ENCODE measurements at places on chromosomes 3 and 15.
A peak's percentile ranks its signal among the peaks of the same experiment; 100 is the strongest.

DNA sequence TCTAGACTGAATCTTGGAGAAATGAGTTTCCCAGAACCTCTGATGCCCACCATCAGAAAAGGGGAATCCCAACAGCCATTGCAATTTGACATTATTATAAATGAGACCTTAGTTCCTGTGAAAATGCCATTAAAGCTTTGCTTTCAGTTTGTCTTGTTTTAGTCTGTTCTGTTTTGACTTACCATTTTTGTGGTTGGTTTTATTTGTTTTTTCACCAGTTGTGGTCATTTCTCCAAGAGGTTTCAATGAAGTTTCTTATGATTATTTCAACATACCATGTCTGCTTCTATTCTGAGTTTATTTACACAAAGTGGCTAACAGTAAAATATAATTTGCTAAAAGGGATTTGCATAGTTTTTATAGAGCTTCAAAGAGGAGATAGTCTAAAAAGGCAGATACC lies 175.0 kb upstream of the MCTP2 start:
- DNase-seq = no peak

DNA sequence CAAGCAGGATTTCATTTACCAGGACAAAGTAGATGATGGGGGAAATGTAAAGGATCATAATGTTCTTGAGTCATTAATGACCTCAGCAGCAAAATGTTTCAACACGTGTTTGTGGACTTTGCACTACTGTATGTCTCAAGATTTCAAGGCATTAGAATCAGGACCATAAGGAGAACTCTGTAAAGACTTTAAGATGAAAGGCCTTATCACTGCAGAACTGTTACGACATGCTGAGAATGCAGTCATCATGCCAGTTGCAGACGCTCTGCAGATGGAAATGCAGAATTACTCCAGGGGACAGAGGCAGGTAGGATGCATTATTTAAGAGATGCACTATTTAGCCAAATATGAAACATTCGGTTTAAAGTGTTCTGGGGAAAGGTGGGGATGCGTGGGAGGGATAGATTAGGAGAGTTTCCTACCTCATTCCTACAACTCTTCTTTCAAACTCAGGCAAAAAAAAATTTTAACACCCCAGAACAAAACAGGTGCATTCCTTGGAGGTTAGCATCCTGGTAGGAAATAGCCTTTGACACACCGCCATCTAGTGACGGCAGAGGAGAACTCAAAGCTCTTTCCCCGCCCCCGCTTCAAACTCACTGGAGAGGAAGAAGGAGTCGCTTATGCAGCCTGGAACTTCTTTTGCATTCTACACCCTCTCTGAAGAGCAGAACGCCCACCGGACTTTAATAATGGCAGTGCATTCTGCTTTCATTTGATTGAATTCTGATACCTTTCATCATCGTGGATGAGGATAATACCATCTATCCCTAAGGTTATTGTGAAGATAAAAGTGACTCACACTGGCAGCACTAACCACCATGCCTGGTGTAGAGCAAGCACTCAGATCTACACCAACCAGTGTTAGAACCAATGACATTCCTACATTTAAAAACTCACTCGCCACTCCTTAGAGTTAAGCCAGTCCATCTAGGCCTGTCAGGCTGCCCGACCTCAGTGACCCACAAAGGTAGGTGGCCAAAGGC lies 43.1 kb upstream of the TOPAZ1 start:
- DNase-seq = peak; percentile 13

DNA sequence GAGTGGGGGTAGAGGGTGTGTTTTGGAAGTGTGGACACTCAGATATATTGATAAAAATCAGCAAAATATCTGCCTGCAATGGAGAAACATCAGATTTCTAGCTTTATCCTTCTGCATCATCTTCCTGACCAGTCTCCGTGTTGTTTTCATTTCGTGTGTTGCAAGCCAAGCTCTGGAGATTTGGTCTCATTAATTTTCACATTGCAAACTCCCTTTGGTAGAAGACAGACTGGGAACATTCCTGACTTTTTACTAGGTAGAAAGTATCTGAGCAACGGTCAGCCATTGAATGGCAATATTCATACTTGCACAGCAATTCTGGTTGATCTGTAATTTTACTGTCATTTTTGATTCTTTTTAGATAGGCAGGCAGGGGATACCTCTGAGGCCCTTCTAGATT lies 30.4 kb downstream of the FSTL1 start:
- DNase-seq = no peak

DNA sequence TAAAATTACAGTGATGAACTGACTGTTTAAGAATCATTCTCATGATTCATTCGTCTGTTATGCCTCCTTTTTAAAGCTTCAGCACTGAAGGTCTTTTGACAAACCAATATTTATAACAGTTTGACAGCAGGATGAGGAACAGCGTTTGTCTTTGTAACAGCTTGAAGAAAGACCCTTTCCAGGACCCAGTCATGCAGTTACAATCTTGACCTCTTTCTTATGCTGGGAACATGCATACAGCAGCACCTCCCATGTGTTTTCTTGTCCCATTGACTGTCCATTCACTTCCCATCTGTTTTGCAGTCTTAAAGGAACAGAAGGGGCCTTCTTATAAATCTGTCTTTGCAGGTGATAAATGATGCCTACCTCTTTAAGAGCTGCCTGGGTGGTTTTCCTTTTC lies 87.2 kb downstream of the OPA1 start:
- no peak for DNase-seq

DNA sequence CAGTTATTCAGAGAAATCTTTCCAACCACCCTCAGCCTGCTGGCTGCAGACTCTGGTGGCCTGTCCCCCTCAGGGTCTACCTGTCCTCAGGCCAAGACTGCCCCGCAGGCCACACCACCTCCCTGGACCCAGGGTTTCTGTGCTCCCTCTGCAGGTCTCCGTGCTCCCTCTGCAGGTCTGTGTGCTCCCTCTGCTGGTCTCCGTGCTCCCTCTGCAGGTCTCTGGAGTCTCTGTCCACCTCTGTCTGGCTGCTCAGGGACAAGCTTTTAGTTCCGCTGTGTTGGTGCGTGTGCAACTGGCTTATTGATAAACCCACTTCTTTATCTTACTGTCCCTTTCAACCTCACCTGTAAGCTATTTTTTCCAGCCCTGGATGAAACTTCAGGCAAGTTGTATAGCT lies 30.1 kb downstream of the BDH1 start:
- no peak for DNase-seq

DNA sequence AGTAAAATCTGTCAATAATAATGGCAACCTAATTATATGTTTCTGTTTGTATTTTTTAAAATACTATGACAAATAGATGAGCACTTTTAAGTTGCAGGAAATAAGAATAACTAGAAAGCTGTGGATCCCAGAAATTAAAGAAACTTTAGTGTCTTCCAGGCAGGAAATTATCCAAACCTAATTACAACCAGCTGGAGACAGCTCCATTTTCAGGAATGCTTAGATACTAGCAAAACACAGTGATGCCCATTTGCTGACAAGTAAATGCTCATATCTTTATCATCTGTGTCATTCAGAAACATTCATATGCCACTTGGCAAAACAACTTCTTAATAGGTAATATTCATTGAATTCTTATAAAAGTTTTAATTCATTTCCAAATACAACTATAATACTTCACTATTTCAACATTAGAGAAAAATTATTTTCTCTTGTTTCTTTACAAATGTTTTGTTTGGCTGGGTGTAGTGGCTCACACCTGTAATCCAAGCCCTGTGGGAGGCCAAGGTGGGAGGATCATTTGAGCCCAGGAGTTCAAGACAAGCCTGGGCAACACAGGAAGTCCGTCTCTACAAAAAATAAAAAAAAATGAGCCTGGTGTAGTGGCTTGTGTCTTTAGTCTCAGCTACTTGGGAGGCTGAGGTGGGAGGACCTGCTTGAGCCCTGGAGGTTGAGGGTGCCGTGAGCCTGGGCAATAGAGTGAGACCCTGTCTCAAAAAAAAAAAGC lies 169.1 kb upstream of the TSPAN3 start:
- no peak for DNase-seq

- DNase-seq = no peak
Observed at GRCh38 chr15:44064706-44065105, 130.4 kb downstream of the FRMD5 start.

GRCh38 chr3:196128172-196128843 lies 46.4 kb upstream of the TFRC start:
- no peak for DNase-seq

- DNase-seq = no peak
Observed at GRCh38 chr3:192834428-192834827, 83.2 kb downstream of the MB21D2 start.

DNA sequence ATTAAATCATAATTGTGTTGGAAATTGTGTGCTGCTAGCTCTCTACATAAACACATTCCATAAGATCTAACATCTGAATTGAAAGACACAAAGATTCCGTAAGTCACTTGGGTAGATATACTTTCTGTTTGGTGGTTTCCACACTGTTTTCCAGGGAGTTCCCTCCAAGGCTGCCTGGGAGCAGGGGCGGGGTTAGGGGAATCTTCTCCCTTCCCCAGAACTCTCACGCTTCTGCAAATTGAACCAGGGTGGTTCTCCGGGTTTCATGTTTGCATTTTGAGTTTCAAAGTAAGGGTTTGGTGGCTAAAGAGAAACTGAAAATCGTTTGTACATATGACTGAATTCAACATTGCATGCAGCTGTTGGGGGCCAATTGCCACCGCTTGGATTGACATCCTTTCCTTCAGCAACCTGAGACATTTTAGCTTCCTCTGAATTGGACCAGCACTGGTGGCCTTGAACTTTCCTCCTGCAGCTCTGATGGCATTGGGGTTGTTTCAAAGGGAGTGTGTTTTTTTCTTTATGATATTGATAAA lies 192.7 kb upstream of the FEZF2 start:
- DNase-seq = no peak

DNA sequence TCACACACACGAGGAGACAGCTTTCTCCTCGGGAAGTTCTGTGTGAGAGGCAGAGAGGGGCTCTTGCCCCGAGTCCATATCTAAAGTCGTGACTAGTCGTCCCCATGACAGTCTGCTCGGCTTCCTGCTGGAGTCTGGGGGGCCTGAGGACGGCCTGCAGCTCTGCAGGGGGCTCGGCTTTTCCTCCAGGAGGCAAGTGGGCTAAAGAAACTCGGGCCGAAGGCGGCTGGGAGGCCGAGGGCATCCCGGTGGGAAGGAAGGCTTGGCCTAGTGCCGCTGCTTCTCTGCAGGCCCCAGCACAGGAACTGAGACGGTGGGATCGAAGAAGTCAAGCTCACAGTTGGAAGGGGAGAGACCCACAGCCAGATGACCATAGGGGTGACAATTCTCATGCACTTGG lies 25.4 kb upstream of the PIGZ start:
- no peak for DNase-seq

DNA sequence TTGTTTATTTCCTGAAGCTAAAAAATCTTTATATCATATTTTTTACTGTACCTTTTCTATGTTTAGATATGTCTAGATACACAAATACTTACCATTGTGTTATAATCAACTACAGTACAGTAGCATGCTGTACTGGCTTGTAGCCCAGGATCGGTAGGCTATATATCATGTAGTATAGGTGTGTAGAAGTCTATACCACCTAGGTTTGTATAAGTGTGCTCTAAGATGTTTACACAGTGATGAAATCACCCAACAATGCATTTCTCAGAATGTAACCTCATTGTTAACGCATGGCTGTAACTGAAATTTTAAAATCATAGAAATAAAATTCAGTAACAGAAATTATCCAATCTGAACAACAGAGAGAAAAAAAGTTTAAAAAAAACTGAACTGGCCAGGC lies 43.2 kb downstream of the EIF3J start:
- DNase-seq = no peak

DNA sequence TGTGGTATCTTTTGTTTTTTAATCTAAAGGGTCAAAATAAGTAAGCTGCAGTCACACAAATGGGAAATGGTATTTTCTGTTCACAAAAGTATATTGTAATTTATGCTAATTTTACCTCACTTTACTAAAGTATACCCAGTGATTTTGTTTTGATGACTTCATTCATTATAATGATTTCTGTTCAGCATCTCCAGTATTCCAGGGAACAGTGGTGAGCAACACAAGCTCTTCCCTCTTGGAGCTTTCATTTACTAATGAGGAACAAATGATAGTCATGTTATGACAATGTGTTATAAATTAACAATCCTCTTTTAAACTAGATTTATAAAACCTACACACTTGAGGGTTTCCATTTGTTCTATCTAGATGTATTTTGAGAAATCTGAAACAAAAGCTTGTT lies 20.5 kb upstream of the EIF3J start:
- DNase-seq = no peak

- DNase-seq = no peak
Observed at GRCh38 chr15:92097474-92098178, 244.1 kb downstream of the SLCO3A1 start.

GRCh38 chr15:55969582-55969981 lies 23.8 kb downstream of the NEDD4 start:
- DNase-seq = no peak

DNA sequence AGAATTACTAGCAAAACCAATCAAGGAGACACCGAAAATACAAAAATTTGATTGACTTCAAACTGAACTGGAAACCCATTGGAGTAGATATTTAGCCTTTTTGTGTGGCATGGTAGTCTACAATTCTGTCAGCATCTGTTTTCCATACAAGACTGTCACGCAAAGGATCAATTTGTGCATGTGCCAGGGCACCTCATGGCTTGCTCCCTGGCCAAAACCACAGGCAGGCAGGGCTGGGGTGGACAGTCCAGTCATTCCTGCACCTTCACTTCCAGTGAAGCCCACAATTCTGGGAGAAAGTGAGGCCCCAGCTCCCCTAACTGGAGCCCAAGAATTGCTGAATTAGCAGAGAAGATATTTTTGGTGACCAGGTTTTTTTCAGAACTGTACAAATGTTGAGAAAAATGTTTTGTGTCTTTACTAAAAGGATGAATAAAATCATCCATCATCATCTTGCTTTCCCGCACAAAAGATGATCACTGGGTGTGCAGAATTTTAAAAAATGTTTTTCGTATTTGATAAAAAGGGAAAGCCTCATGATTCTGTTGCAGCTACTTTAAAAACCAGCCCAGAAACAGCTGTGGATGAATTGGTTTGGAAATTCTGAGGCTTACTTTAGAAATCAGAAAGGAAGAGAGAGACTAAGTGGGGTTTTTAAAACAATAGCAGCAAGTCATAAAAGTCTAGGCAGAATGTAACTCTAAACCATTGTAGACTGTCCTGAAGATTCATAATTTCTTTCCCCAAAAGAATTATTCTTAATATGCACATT lies 86.4 kb downstream of the PCCB start:
- DNase-seq = no peak

DNA sequence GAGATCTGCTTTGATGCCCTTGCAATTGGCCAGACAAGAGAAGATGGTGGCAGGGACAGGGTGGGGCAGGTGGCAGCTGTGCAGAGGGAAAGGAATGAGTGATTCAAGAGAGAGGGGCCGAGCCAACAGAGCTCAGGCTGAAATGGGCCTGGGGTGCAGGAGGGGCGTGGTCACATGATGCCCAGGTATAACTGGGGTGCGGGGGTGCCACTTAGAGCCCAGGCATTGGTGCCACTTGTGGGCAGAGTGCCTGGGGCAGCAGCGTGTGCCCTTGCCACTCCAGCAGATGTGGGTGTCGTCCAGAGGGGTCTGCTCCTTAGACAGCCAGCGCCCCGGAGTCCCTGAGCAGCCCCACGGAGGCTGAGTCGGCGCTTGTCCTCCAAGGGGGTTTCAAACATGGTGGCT lies 88.7 kb downstream of the PLXNA1 start:
- DNase-seq = no peak
